Activated CD4-positive, alpha-beta memory T cell treated with anti-CD3 and anti-CD28 coated beads for 36 hours (primary cell): ENCODE measurements at places on chromosomes 12 and 14.

- peaks cover 32% of the 10 kb centered on the region for H3K4me1 ChIP-seq
- DNase-seq = peak; percentile 95
- no peaks in the 10 kb centered on the region for H3K27me3 ChIP-seq
Measured at GRCh38 chr12:52023182-52023975, 16.6 kb downstream of the TAMALIN start.

DNA sequence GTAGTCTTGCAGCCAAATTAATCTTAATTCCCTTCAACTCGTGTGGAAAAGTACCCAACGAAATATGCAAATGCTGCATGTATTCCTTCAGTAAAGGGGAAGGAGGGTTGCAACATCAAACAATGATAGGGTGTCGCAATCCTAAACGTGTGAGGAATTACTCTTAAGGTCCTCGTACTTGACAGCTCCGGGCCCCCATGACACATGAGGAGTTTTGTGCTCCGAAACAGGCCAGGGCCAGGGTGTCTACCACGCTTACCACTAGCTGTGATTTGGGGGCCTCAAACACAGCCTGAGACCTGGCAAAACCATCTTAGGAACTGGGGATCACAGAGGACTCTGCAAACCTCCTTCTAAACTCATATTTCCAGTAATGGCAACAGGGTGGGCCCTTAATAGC, 20.4 kb downstream of the FOS start:
- H3K4me3 ChIP-seq = no peak overlapping the region
- no peak overlapping the region for H3K27ac ChIP-seq
- no peak for DNase-seq
- H3K27me3 ChIP-seq = no peaks in the 10 kb centered on the region
- H3K4me1 ChIP-seq = peaks cover 41% of the 10 kb centered on the region
- no peaks in the 10 kb centered on the region for H3K36me3 ChIP-seq

DNA sequence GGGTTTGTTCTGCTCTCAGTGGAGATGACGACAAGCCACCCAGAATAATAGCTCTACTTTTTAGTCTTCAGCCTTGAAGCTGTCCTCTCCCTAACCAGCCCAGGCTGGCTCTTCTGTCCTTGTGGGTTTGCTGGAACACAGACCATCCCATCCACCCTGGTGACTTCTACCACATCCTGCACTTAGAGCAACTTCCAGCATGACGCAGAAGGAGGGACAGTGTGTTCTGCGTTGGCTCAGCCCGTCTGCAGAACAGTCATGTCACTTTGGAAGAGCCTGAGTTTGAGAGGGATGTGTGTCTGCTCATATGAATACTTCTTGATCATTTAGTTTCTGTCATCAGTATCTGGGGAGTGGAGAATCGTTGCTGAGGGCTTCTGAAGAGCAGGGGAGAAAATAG, 198.0 kb downstream of the CACNA1C start:
- H3K4me1 ChIP-seq = no peaks in the 10 kb centered on the region
- no peaks in the 10 kb centered on the region for H3K27me3 ChIP-seq
- H3K27ac ChIP-seq = no peak overlapping the region
- no peaks in the 10 kb centered on the region for H3K36me3 ChIP-seq
- no peak overlapping the region for H3K4me3 ChIP-seq

DNA sequence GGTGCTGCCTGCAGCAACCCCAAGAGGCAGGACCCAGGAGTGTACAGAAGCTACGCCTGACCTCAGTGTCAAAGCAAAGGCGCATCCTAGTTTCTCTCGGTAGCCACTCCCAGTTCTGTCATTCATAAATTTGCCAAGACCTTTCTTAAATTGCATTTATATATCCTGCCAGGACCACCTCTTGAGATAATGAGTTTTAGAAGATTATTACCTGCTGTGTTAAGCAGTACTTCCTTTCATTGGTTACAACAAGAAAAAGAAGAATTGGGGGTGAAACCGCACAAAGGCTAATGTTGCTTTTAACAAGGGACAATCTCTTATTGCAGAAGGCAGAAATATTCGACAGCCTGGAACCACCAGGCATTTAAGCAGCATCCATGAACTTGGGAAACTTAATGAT, 57.8 kb downstream of the CIT start:
- H3K4me3 ChIP-seq = no peak overlapping the region
- peaks cover 3% of the 10 kb centered on the region for H3K36me3 ChIP-seq
- no peak overlapping the region for H3K27ac ChIP-seq
- no peak for DNase-seq
